Ecto neural progenitor cell (in vitro differentiated cells): ENCODE measurements at places on chromosomes 6 and 20.
A peak's percentile ranks its signal among the peaks of the same experiment; 100 is the strongest.

DNA sequence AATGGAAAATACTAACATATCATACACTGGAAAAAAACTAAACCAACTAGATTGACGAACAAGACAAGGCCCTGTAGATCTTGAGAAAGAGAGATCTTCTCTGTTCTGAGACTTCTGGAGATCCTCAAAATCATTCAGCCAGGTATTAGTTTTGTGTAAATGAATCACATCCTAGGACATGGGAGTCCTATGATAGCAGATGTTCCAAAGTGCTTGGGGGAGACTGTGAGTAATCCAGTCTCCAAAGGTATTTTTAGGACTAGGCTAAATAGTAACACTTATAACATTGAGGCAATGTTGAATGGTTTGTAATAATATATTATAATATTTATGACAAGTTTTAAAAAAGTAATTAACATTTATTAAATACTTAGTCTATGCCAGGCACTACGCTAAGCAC lies 275.0 kb downstream of the BTBD9 start:
- no peak for DNase-seq

DNA sequence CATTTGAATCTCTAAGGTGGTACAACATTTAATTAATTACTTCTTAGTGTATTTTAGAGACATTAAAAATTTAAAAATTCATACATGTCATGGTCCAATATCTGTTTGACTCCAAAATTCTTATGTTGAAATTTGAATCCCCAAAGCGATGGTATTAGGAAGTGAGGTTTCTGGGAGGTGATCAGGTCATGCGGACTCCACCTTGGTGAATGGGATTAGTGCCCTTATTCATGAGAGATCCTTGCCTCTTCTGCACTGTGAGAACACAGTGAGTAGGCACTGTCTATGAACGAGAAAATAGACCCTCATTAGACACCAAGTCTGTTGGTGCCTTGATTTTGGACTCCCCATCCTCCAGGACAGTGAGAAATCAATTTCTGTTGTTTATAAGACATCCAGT lies 254.7 kb downstream of the PTPRK start:
- no peak for DNase-seq

- DNase-seq, result no peak
Measured at GRCh38 chr6:139829576-139829975, 455.1 kb upstream of the CITED2 start.

DNA sequence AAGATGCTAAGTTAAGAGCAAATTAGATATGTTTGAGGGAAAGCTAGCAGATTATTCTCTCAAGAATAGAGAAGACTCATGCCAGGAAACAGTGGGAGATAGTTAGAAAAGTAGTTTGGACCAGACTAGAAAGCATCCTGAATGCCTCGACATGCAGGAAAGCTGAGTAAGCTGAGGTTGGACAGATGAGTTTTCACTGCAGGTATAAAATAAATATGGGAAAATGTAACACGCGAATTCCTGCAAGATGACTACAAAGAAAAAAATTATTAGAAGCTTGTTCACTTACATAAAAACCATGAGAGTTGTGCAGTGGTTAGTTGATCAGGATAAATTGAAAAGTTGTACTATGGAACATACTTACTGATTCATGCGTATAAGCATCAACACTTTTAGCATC lies 484.2 kb upstream of the MANEA start:
- no peak for DNase-seq

DNA sequence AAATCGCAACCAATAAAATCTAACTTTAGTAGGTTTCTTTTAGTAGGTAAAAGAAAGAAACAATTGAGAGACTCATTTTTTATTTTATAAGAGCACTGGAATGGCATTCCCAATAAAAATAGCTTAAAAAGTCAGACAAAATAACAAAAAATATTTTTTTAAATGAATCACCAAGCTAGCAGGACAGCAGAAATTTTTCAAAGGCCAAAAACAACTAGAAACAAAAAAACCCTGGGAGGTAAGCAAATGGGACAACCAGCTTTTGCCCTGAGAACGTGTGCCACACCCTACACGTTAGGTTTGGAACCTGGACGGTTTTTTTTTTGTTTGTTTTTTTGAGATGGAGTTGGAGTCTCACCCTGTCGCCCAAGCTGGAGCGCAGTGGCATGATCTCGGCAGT lies 19.6 kb downstream of the GPLD1 start:
- no peak for DNase-seq

- no peak for DNase-seq
Measured at GRCh38 chr20:62190639-62191411, 8.0 kb downstream of the MTG2 start.

DNA sequence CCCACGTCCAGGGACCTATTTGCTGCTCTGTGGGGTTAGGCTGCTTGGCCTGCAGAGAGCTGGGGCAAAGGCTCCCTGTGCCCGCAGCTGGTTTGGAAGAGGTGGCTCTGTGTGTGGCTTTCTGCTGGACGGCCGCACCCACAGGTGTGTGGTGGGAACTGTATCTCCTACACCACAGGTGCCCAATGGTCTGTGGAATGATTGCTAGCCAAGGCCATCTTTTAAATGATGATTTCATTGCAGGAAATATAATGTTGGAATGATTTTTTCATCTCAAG lies 178.4 kb downstream of the DLL1 start:
- DNase-seq, result no peak

DNA sequence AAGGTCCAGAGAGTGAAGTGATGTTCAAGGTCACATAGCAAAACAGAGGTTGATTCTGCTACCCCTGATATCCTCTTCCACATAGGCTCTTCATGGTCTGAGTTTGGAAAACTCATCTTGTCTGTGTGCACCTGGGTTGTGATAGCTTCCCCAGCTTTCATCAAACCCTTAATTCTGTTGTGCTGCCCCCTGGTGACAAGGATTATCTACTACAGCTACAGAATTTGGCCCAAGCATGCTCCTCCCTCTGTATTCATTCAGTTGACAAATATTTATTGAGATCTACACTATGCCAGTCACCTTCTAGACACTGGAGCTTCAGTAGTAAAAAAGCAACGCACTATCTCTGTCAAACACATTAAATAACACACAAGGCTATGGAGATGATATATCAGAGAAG lies 50.4 kb downstream of the SMPDL3A start:
- DNase-seq, result peak; percentile 60

GRCh38 chr6:34598712-34599111 lies 42.6 kb upstream of the SPDEF start:
- DNase-seq, result no peak

DNA sequence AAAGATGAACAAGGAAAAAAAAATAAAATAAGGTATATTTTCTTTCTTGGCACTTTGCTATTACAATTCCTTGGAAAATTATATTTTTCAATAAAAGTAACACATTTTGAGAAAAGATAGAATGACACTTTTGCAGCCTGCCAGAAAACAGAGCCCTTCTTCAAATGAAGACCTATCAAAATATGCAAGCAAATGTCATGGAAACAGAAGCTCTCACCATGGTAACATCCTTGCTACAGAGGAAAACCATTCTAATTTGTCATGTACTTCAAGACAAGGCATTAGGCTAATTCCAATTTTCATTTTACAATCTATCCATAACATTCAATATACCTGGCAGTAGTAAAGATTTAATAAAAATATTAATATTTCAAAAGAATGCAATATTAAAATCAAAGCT lies 177.9 kb downstream of the RNGTT start:
- no peak for DNase-seq

DNA sequence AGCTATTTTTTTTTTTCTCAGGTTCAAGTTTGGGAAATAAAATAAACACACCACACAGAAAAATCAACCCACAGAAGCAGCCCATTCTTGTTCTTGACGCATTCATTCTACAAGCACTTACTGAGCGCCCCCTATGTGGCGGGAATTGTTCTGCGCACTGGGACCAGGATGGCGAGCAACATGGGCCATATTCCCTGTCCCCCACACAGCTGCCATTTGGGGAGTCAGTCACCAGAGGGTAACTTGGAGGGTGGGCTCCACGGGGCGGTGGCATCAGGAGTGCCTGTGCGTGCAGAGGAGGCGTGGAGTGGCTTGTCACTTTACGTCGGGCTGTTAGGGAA lies 185.0 kb upstream of the PDE10A start:
- DNase-seq, result no peak

- peak; percentile 36 for DNase-seq
Measured at GRCh38 chr6:4660377-4661321, 115.6 kb upstream of the CDYL start.

- no peak for DNase-seq
Measured at GRCh38 chr6:33590531-33591198, 10.6 kb upstream of the BAK1 start.
